ENCODE measurements at places on chromosomes 11 and 22. TPM values are rescaled to one million over a fixed set of nuclear protein-coding genes. Genes with fewer than 3 reads are reported as not detected.

The CLMP gene
- total RNA-seq = 103 TPM

The SPTBN2 gene
- 5.6 TPM for total RNA-seq

The FDX1 gene
- total RNA-seq = 10.4 TPM

The USP28 gene
- 38.5 TPM for total RNA-seq

The ATG13 gene
- 60.1 TPM for total RNA-seq

The PKP3 gene
- total RNA-seq = 0.87 TPM

The LMNTD2 gene
- 0.11 TPM for total RNA-seq

The CASP5 gene
- not detected for total RNA-seq

The GDPD4 gene
- not detected for total RNA-seq

The EHF gene
- total RNA-seq = not detected

The C22orf31 gene
- not detected for total RNA-seq

The LUZP2 gene
- 0.11 TPM for total RNA-seq

The PTPN5 gene
- total RNA-seq = not detected

The ME3 gene
- total RNA-seq = 32.4 TPM

The F2 gene
- total RNA-seq = not detected

The LRP4 gene
- 4.7 TPM for total RNA-seq

The APOBEC3G gene
- total RNA-seq = 15.4 TPM

The TSPAN32 gene
- total RNA-seq = under 0.01 TPM

The TSSK2 gene
- not detected for total RNA-seq

The OVCH2 gene
- not detected for total RNA-seq

The BTG4 gene
- not detected for total RNA-seq

The C11orf97 gene
- total RNA-seq = not detected

The MUC5AC gene
- total RNA-seq = under 0.01 TPM

The SYT7 gene
- total RNA-seq = 31.4 TPM

The FOLR3 gene
- 3.8 TPM for total RNA-seq

The APLNR gene
- total RNA-seq = not detected

The EI24 gene
- total RNA-seq = 106 TPM

The TTC28 gene
- total RNA-seq = 31.4 TPM

The TUB gene
- total RNA-seq = 8.9 TPM
